ENCODE measurements at places on chromosomes 1 and 21.

- DNase-seq, result no peak
Measured at GRCh38 chr1:118990513-118991152, 2.5 kb upstream of the TBX15 start.

GRCh38 chr1:84859866-84860265, 33.1 kb downstream of the LPAR3 start:
- no peak for DNase-seq

DNA sequence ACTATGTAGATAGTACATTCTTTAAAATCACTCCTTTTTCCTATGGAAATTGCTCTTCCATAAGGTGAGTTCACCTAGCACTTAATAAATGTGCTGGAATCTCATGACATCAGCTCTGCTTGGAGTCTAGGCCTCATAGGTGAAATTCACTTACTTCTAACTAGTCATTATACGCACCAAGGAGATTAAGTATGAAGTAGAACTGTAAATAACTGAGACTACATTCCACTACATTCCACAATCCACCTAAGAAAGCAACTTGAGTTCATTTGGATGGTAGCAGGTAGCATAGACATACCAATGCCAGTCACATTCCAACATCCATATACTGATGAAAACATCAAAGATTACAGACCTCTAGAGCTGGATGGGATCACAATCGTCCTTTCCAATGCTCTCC, 64.3 kb downstream of the NIBAN1 start:
- DNase-seq, result no peak

DNA sequence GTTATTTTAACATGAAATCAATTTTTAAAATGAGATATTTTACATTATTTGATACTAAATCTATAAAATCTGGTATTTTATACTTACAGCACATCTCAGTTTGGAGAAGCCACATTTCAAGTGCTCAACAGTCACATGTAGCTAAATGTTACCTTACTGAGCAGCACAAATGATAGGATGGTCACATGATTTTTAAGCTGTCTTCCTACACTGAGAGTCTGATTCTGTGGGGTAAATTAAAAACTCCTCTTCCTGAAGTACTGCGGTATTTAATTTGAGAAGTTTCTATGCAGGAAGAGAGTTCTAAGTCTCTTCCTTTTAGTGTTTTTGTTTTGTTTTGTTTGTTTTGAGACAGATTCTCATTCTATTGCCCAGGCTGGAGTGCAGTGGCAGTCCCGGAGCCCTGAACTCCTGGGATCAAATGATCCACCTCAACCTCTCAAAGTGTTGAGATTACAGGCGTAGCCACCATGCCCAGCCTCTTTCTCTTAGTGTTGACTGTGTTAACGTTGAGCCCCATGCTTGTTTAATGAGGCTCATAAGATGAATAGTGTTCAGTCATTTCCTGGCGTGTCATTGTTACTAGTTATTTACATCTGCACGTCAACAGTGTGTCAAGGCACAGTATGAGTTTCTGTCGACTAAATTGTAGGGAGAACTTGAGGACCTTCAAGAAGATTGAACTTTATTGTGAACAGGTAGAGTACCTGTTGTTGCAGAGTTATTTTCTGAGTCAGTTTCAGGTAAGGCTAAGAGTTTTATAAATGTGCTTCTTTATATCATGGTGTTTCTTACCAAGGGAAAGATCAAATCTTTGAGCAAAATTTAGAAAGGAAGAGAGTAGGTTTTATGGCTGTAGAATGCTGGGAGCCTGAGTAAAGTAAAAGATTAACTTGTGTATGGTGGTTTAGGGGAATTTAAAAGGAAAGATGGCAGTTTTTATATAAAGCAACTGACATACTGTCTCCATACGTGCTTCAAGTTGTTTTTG, 3.3 kb downstream of the CNST start:
- no peak for DNase-seq

GRCh38 chr1:6207075-6207885, 1.4 kb downstream of the RNF207 start:
- DNase-seq, result no peak

DNA sequence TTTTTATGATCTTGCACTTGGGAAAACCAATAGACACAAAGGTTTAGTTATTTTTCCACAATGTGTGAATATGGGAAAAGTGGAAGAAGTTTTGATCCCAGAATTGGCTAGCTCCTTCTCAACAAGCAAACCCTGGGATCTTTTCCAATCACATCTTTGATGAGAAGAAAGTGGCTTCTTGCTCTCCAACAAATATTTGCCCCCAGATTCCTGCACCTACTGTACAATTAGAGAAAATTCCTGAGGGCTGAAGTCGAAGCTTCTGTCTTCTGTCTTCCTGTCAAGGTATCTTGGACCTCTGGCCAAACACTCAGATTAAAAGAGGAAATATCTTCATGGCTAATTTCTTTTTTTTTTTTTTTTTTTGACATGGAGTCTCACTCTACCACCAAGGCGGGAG, 113.1 kb upstream of the SLC45A1 start:
- no peak for DNase-seq

DNA sequence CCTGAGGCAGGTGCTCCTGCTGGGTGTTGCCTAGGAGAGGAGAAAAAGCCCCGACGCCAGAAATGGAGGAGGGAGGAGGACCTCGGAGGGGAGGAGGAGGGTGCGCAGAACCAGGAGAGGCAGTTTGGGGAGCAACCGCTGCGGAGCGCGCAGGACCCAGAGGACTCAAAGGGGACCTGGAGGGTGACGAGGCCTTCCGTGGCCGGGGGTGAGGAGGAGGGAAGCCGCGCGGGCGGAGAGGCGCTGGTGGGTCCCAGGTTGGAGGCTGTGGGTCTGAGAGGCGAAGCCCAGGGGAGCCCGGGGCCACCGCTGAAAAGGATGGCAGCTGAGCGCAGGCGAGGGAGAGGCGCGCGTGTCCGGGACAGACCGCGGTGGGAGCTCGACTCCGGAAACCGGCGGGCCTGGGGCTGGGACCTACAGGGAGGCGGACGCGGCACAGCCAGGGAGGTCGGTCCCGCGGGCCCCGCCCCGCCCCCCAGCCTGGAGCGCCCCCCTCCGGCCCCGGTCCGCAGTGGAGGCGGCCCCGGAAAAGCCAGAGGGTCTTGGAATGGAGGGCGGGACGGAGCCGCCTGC, 15.1 kb downstream of the RNF223 start:
- no peak for DNase-seq

DNA sequence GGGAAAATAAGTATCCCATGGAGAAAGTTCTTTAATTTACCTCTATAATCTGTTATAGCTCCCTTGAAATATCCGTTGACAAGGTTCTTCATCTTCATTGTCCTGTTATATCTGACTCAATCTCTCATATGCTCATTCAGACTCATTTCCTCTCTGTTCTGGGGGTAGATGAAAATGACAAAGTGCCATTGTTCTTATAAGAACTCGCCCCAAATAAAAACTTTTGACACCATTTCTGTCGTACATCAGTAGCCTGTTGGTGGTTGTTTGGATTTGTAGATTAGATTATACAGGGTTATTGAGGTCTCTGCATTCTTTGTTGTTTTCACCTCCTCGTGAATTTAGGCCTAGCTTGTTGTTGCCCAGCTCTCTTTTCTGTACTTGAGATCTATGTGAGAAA, 55.2 kb upstream of the IPO9 start:
- no peak for DNase-seq

DNA sequence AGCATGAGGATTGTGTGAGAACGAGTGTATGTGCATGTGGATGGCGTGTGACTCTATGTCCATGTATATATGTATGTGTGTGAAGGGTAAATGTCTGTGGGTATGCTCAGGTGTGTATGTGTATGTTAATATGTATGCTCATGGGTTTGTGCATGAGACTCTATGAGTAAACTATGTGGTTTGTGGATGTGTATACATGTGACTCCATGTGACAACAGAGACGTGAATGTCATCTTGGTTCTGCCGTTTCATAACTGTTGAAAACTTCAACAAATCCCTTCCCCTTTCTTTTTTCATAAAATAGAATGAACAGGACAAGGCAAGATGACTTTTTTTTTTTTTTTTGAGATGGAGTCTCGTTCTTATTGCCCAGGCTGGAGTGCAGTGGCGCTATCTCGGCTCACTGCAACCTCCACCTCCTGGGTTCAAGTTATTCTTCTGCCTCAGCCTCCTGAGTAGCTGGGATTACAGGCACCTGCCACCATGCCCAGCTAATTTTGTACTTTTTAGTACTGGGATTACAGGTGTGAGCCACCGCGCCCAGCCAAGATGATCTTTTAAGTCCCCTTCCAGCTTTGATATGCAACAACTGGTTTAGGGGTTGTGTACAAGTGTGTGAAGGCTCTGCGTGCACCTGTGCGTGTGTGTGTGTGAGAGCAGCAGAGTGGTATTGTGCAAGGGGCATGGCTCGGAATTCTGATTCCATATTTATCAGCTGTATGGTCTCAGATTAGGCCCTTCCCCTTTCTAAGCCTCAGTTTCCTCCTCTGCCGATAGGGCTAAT, 106.3 kb downstream of the EBNA1BP2 start:
- DNase-seq, result no peak

- no peak for DNase-seq
Measured at GRCh38 chr1:213596729-213597128, 391.0 kb upstream of the PROX1 start.

GRCh38 chr1:40980453-40981121, 1.1 kb downstream of the CTPS1 start:
- peak; percentile 79 for DNase-seq

DNA sequence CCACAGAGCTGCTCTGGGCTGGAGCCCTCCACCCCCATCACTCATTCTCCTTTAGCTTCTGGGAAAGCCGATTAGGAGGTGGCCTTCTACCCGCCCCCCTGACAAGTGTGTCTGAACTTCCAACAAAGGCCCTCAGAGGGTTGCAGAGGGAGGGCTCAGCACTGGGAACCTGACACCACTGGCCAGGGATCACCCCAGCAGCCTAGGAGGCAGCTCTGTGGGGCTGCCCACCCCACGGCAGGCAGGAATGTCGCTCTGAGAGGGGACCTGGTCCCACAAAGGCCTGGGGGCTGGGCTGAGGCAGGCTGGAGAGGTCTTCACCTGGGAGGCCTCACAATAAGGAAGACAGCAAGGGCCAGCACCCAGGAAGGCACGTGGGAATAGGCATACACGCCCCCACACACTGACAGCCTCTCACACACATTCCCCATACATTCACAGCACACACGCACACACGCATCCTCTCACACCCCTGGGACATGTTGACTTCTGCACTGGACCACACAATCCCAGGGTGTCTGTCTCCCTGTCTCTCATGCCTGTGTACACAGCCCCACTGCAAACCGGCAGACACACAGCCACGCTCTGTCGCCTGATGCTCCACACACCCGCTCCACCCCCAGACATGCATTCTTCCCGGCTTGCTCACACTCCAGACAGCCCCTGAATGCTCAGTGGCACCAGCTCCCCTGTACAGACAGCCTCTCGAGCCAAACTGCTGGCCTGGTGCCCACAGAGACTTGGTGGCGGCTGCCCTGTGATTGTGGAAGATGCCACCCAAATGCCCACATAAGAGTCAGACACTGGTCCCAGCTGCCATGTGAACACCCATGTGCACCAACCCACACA, 30.7 kb downstream of the DMBX1 start:
- no peak for DNase-seq

- no peak for DNase-seq
Measured at GRCh38 chr1:15970911-15971310, 5.0 kb downstream of the ZBTB17 start.

- no peak for DNase-seq
Measured at GRCh38 chr1:219570937-219571336, 42.0 kb downstream of the ZC3H11B start.

- no peak for DNase-seq
Measured at GRCh38 chr1:26706315-26706714, 10.5 kb downstream of the ARID1A start.

DNA sequence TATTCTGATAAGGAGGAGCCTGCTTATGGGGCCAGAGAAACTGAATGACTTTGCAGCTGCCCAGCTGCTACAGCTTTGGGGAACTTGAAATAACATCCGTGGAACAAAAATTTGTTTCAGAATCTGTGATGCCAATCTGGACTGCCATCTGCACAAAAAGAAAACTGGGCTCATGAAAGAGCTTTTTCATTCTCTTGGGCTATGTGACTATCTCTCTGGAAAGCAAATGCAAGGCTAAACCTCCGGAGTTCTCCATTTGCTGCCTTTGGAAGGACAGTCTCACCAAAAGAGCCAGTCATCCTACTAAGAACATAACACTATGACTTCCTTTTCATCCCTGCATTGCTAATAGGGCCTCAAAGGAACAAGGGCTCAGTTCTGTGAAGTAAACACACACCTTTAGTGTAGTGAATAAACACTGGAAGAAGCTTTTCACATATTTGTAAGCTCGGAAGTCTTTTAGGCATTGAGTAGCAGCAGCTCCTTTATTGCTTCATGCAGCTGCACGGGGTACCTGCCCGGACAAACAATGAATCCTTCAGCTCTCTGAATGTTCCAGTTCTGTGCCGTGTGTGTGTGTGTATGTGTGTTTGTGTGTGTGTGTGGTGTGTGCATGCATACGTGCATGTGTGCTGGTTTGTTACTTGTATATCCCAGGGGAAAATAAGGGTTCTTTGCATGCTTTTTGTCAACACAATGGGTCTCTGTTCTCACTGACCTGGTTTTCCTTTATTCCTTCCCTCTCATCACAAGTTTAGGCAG, 255.5 kb upstream of the SGIP1 start:
- no peak for DNase-seq

DNA sequence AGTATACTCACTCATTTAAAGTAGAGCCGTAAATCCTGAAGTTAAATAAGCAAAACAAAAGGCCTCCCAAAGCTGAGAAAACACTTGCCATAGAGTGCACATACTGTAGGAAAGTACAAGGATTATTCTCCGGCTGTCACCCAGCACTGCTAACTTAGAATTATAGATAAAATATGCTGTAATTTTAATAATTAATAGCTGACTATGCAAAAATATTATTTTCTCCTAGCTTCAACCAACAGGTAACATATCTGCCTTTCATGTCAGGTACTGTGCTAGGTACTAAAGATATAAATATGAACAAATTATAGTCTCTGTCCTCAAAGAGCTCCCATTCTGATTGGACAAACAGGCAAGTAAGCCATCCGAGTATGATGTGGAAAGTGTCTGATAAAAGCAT, 233.2 kb downstream of the FGGY start:
- DNase-seq, result no peak

DNA sequence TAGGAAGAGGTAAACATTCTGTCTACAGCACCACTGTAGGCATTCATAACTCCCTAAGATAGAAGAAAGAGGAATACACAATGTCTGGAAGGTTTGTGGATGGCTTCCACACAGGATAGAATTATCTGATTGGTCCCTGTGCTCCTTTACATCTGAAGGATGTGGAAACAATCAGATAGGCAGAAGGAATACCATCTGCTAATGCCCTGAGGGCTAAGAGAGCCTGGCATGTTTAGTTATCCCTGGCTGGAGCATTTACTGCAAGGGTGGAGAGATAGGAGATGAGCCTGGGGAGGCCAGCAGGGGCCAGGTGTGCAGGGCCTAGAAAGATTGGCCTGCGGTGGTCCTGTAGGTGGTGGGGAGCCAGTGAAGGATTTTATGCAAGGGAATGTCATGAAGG, 8.6 kb upstream of the ACBD3 start:
- DNase-seq, result no peak

Data from effector memory CD8-positive, alpha-beta T cell (primary cell).